NCI-H1436 treated with DMSO at 0.1 percent for 48 hours (cell line): ENCODE measurements at places on chromosomes 11 and 22.

GRCh38 chr11:68449951-68450350, 10.6 kb upstream of the PPP6R3 start:
- no peak for DNase-seq

- no peak for DNase-seq
Measured at GRCh38 chr11:121536126-121536525, 83.4 kb upstream of the SORL1-AS1 start.

DNA sequence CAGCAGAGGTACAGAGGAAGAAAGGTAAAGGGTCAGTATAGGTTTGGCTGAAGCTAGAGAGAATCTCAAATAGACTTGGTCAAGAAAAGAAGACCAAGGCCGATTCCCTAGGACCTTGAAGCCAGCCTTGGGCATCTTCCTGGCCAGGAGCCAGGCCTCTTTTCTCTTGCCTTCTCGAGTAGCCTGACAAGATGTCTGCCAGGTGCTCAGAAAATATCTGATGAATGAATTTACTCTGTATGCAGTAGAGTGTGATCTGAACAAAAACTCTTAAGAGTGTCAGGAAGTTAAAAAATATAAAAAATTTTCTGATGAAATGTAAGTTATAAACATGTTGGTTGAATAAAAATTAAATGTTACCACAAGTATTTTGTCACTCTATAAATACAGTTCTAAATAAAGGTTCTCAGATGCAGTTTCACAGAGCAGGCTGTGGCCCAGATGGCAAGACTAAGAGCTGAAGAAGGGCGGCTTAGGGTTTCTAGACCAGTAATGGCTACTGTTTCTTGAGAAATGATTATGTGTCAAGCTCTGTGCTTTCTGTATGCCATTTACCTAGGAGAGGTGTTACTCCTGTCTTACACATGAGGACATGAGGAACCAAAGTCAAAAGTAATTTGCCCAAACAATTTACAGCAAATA, 98.1 kb downstream of the ATXN10 start:
- no peak for DNase-seq

DNA sequence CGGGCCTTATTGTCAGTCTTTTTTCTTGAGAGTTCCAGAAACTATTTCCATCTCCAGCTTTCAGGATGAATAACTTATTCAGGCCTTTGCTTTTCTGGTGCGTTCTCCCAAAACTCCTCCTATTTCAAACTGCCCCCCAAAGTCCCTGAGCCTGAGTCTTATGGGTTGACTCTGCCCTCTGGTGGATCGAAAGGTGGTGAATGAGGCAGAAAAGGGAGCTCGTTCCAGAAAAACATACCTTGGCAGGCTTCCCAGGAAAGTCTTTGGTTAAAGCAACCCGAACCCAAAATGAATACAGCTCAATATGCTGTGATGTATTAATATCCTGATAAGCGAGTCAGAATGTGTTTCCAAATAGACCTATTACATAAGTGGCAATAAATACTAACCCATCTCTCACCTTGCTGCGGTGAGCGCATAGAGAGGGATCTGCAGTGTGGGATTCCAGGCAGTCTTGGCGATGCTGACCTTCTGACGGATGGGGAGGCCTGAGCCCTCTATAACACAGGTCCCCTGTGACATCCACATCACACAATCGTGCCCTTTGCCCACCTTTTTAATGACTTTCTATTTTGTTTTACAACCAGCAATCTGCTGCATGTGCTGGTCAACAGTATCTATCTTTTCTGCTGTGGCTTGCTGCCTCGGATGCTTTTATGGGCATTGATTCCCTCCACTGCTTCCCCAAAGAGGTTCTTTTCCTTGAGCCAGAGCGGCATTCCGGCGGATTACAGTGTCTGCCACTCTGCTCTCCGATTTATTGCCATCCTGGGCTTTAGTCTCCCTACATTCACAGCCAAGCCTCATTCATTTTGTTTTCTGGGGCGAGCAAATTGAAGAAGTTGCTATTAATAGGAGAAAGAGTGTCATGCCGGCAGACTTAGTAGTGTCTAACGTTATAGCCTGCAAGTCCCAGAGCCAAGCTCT, 756.8 kb downstream of the NTM start:
- DNase-seq: no peak
